ENCODE measurements at places on chromosomes 5 and 9.

GRCh38 chr9:91207397-91207728 lies 154.4 kb downstream of the AUH start:
- DNase-seq = no peak

GRCh38 chr9:135669616-135670285 lies 6.6 kb downstream of the LCN9 start:
- DNase-seq = no peak

GRCh38 chr9:123655681-123656423 lies 274.1 kb downstream of the DENND1A start:
- no peak for DNase-seq

DNA sequence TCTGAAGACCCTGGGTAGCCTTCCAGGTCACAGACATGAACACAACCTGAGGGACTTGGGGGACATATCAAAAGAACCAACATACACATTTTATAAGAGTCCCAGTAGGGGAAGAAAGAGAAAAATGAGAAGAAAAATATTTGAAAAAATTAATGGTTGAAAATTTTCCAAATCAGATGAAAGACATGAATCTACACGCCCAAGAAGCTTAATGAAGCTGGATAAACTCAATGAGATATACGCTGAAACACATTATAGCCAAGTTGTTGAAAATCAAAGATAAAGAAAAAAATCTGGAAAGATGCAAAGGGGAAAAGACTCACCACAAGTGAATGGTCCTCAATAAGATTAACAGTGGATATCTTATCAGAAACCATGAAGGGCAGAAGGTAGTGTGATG lies 9.6 kb upstream of the CCDC180 start:
- DNase-seq = no peak

DNA sequence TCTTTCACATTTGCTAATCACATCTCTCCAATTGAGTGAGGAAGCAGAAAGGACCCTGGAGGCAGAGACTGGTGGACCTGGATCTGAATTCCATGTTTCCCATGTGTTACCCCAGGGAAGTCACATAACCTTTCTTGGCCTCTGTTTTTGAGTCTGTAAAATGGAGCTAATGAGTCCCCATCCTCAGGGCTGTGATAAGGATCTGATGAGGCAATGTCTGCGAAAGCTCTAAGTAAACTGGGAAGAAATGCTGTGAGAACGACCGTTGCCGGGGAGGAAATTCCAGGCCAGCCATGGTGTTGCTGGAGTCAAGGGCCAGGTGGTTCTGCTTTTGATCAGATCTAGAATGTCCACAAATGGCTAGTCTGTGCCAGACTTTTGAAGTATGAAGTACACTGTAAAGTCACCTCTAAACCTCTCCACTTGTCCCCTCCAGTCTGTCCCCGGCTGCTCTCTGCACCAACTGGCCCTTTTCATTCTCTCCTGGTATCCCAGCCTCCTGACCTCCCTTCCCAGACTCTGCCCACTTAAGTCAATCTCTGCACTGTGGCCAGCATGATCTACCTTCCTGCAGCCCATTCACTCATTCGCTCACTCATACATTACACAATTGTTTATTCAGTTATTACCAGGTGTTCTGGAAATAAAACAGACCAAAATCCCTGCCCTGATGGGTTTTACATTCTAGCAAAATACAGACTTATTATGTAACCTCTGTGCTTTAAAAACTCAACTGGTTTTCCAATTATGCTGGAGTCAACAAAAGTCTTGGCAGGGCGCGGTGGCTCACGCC lies 32.5 kb upstream of the N4BP3 start:
- no peak for DNase-seq

GRCh38 chr5:179275941-179276837 lies 69.1 kb downstream of the ADAMTS2 start:
- DNase-seq = no peak

GRCh38 chr9:4170231-4170630 lies 129.6 kb downstream of the GLIS3 start:
- no peak for DNase-seq

GRCh38 chr5:5416733-5417132 lies 5.7 kb upstream of the ICE1 start:
- DNase-seq = no peak

DNA sequence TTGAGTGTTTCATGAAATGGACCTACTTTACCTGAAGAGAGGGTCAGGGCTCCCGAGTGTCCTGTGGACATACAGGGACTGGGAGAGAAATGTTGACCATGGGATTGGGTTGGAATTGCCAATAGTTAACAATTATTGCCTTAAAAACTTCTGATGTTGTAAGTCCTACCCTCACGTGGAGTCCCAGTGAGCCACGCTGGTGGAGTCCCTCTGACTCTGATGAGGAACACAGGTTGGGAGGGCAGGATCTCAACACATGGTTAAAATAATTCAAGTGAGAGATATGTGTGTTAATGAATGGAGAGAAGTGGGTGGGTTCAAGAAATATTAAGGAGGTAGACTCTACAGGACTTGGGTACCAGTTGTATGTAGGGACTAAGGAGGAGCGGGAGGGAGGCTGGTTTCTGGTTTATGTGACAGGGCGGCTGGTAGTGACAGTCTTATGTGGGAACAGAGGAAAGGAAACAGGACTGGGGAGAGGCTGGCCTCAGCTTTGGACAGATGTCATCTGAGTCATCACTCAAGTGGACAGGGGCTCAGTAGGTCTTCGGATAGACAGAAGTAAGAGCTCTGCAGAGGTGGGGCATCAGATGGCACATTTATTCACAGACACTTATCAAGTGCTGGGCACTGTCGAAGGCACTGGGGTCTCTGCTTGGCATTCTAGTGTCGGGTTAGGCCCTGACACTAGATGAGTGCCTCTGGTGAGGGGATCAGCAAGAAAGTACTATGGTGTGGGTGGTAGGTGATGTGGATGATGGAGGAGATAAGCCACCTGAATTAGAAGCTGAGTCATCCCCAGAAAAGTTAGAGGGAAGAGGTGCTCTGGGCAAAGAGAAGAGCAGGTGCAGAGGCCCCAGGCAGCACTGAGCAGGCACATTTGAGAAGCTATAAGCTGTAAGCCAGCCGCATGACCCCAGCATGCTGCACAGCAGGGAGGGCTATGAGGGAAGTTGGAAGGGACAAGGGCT lies 27.2 kb downstream of the MAML1 start:
- DNase-seq = no peak

- DNase-seq = no peak
Measured at GRCh38 chr5:53211799-53212198, 102.2 kb upstream of the MOCS2 start.

DNA sequence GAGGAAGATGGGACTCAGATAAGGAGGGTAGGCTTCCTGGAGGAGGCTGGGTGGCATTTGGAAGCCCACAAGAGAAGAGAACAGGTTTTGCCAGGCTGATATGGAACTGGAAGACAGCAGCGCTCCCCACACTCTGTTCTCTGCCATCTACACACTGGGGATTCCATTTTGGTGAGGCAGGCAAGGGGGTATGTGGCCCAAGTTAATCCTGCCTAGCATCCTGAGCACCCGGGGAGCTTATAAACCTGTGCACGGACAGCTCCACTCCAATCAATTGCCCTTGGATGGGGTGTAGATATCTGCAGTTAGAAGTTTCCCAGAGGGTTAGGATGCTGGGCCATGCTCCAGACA lies 158.8 kb downstream of the MACROH2A1 start:
- peak; percentile 32 for DNase-seq

DNA sequence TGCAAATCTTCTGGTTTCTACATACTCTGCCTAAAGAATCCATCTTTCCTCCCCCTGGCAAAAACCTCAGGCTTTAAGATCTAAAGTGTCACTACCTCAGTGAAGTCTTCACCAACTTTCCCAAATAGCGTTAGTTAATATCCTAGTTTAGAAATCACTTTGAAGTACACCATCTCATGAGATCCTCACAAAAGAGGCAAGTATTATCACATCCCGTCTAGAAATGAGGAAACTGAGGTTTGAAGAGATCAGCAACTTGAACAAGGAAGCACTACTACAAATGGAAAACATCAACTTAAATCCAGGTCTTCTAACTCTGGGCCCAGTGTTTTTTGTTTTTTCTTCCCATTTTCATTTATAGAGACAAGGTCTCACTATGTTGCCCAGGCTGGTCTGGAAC lies 4.6 kb downstream of the AP3B1 start:
- no peak for DNase-seq

DNA sequence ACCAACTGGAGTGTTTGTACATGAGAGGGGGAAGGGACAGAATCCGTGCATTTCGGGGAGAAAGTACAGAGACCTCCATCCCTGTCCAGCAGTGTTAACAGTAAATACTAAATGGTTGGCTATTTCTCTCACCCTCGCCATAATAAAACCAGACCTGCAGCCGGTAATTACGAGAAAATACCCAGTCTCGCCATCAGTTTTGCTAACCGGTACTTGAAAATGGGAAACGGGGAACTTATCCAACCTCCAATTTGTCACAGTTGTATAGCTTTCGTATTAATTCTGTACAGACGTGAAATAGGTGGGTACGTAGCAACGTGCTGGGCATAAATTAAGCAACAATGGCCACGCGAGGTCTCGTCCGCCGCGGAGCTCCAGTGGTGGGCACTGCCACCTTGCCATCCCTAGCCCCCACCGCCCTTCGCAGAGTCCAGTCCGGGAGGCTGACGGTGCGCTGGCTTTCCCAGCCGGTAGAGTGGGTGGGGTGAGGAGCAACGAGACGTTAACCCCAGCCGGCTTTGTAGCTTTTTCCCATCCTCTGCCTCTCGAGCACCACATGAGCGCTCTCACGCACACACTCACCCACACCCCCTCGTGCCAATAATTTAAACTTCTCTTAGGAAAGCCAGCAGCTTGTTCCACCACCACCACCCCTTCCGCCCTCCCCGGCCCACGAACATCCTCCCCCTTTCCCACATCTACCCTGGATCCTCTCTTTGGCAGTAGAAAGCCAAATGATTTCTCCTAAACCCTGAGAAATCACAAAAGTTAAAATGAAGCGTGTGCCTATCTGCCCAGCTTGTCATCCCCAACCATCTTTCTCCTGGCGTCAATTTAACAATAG lies 1.8 kb downstream of the ELAVL2 start:
- no peak for DNase-seq

DNA sequence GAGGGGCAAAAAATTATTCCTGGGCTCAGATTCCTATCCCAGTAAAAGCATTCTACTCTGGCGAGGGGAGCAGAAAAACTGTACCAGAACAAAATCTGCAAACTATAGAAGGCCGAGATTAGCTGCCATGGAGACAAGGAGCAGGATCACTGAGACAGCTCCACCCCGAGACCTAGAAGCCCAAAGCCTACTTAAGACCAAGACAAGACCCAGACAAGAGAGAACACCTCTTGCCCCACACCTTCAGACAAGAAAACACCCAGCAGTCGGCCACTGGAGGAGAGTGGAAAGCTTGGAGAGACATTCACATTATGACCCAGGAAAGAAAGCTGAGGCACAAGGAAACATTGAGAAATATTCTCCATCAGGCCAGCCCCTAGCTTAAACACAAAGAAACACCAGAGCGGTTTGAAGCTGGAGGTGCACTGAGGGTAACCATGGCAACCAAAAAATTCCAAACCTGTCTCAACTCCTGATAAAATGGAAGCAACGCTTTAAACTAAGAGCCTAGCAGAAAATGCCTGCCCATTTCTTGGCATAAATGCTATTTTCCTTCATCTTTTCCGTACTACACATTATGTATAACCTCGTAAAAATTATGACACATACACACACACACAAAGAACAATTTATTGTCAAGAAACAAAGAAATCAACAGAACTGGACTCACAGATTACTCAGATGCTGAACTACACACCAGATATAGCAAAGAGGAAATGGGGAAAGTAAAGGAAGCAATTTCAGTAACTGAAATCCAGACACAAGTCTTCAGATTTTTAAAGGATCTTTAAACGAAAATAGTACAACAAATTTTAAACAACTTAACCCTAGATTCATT lies 53.8 kb upstream of the FTMT start:
- no peak for DNase-seq

DNA sequence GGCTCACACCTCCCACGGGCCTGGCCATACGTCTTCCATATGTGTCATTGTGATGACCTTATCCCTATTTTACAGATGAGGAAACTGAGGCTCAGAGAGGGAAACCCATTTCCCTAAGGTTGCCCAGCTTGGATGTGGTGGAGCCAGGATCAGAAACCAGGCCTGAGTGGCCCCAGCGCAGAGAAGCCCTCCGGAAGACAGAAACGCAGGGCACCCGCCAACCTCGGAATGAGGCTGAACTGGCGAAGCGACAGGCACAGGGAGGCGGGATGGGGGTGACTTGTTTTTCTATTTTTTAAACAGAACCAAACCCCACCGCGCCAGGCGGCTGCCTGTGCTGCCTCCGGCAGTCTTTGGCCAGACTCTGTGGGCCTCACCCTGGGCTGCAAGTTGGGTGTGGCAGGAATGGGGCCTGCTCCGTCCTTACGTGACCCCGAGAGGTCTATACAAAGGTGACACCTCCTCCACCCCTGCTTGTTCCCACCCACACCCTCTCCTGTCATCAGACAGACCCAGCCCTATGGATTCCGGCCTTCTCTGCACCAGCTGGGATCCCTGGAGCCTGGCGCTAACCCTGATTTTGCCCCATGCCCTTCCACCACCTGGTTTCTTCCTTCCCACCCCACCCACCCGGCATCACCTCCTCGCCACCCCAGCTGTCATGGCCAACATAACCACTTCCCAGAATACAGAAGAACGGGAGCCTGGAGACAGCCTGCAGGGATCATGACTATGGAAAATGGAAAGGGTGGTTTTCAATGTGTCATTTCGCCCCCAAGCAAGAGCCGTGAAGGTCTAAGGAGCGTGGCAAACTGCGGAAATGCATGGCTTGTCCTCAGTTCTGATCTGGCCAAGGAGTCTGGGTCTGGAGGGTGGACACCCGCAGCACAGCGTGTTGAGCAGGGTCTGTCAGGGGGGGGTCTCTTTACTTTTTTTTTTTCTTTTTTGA lies 23.6 kb downstream of the PLPP7 start:
- no peak for DNase-seq

- no peak for DNase-seq
Measured at GRCh38 chr5:179913461-179913860, 5.8 kb upstream of the TBC1D9B start.

DNA sequence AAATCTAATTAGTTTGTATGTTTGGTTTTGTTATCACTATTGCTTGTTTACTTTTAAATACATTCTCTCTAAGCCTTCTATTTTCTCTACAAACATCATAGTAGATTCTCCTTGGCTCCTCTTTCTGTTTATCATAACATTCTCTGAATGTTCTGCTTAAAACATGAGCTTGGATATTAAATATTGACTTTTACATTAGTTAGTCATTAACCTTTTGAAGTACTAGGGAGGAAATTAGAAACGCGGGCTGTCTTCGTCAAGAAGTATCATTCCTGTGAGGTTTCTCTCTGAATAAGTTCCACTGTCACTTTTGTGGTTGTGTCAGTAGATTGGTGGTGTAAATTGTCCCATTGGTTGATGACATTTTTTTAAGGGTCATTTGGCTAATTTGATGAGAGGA lies 821.5 kb downstream of the EFNA5 start:
- no peak for DNase-seq
